ENCODE measurements at places on chromosomes 4 and X.

DNA sequence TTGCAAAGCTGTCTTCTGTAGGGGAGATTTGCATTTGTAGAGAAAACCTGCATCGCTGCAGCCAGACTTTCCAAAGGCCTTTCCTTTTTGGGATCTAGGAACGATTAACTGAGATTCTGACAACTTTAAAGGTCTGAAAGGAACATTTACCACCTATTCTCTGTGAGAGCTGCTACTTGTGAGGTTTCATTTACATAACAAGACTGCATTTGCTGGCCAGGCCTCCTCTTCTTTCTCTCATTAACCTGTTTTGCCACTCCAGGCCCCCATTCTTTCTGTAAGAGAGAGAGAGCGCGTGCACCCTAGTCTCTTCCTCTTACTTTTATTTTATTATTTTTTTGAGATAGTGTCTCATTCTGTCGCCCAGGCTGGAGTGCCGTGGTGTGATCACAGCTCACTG, 31.6 kb downstream of the TMEM31 start:
- no peak for DNase-seq

DNA sequence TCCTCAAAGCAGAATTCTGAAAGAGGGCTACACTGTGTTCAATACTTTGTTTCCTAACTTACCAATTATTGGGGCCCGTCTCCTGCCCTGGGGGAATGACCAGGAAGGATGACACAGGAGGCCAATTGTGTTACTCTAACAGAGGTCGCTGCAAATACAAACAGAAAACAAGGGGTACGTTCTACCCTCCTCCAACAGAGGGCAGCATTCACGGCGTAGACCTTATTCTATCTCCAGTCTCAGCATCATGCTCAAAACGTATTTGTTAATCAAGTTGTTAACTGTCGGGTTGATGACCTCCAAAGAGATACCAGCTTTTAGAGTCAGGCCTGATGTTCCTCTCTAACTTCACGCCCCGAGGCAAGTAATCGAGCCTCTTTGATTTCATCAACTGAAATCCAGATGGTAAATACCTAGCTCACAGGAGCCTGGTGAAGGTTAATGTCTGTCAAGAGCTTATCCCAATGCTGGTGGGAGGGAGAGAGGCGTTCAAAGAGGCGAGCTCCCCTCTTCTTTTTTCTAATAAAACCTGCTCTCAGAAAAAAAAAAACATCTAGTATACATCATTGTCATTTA, 181.0 kb upstream of the KCNIP4 start:
- peak; percentile 49 for DNase-seq

DNA sequence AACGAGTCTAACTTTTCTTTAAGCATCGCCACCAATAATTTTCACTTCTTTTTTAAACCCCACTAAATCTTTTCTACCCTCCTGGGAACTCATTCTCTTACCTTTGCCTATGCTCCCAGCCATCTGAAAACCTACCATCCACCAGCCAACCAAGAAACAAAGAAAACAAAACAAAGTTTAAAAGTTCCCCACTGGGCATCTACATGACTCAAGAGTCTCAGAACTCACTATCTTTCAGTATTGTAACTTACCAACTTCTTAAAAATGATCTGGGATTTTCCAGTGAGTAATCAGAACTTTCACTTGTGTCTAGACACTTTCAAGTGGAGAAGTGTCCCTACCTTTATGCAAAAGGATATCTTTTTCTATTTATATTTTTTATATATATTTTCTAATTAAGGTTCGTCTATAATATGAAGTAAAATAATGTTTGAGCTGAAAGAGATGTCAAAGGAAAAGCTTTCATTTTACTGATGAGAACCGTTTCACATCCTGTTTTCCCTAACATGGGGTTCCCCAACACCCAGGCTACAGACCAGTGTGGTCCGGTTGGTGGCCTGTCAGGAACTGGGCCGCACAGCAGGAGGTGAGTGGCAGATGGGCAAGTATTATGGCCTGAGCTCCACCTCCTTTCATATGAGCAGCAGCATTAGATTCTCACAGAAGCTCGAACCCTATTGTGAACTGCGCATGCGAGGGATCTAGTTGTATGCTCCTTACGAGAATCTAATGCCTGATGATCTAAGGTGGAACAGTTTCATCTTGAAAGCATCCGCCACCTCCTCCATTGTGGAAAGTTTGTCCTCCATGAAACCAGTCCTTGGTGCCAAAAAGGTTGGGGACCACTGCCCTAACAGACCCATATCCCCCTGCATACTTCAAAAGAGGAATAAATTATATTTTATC, 9.8 kb upstream of the TIGD2 start:
- peak; percentile 24 for DNase-seq

DNA sequence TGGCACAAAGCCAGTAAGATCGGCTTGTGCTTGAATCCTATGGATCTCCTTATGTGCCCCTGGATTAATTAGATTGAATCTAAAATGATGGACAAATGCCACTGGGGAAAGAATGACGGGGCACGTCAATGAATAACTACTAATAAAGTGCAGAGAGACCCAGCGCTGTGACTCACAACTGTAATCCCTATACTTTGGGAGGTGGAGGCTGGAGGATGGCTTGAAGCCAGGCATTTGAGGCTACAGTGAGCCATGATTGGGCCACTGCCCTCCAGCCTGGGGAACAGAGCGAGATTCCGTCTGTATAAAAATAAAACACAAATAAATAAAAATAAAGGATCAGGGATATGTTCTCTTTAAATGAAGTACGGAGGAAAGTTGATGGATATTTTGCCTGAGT, 179.4 kb downstream of the DCHS2 start:
- no peak for DNase-seq

GRCh38 chrX:11187001-11187400, 75.9 kb downstream of the HCCS start:
- DNase-seq = no peak

GRCh38 chr4:98997166-98997565, 1.6 kb downstream of the METAP1 start:
- no peak for DNase-seq

DNA sequence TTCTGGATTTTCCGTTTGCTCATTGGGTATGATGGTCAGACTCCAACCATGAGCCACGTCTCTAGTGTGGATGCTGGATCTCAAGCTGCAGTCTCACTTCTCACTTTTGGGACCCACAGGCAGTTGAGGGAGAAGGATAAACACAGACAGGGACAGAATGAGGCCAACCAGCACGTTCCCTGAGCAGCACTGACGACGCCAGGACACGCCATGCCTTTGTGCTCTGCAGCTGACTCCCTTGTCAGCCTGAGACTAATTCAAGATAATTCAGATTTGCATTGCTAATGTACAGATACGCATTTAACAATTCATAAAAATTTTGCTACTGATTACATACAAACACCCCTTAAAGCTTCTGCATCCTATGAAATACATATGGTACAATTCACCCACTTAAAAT, 106.5 kb downstream of the FAM193A start:
- no peak for DNase-seq

- no peak for DNase-seq
These were observed 68.7 kb upstream of the TEX13D start for GRCh38 chrX:124263743-124264142.

GRCh38 chr4:80027611-80028010, 45.4 kb downstream of the ANTXR2 start:
- DNase-seq = no peak

DNA sequence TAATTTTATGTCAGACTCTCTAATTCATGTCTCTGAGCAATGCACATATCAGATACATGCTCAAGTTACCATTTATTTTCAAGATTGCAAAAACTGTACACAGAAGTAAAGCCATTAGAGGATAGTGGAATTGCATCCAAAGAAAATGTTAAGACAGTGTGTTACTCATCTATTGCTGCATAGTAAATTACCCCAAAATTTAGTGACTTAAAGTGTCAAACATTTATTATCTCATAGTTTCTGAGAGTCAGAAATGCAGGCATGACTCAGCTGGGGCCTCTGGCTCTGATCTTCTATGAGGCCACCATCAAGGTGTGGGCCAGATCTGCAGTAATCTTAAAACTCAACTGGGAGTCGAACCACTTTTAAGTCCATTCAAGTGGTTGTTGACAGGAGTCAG, 275.2 kb downstream of the QDPR start:
- no peak for DNase-seq

DNA sequence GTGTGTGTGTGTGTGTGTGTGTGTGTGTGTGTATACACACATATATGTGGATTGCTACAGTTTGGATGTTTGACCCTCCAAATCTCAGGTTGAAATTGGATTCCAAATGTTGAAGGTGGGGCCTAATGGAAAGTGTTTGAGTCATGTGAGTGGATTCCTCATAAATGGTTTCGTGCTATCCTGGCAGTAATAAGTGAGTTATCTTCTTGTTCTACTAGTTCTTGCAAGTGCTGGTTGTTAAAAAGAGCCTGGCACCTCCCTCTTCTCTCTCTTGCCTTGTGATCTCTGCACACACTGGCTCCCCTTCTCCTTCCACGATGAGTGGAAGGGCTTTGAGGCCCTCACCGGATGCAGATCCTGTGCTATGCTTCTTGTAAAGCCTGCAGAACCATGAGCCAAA, 344.1 kb downstream of the SH2D1A start:
- DNase-seq = no peak

DNA sequence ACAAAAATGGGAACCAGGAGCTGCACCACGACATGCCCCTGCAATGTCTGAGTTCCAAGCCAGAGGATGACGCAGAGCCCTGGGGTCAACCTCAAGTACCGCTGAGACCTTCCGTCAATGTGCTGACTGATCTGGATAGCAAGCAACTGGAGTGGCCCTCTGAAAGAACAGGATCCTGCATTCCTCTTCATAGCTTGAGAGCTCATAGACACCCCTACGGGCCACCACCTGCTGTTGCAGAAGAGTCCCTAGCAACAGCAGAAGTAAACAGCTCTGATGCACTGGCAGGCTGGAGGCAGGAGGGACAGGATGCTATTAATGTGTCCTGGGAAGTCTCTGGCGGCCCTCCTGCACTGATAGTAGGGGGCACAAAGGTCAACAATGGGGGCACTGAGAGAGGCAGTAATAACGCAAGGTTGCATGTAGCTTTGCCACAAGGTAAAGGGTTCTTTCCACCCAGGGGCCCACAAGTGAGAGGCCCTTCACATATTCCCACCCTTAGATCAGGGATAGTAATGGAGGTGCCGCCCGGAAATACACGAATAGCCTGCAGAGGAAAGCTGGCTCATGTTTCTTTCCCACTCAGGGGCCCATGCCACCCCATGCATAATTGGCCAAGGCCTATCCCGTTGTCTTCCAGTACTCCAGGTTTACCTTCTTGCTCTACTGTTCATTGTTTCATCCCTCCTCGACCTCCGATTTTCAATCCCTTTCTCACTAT, 1.3 kb downstream of the PRR32 start:
- no peak for DNase-seq

DNA sequence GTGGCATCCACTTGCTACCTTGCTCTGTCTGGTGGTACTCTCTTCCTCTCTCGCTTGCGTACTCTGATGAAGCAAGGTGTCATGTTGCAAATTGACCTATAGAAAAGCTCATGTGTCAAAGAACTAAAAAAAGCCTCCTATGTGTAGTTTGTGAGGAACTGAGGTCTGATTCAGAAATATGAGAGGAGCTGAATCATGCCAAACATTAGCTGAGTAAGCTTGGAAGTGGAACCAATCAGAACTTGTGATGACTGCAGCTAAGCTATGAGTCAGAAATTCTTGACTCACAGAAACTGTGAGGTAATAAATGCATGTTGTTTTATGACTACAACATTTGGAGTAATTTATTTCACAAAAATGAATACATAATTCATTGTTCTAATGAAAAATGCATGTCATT, 2138.8 kb downstream of the PCDH7 start:
- peak; percentile 79 for DNase-seq

DNA sequence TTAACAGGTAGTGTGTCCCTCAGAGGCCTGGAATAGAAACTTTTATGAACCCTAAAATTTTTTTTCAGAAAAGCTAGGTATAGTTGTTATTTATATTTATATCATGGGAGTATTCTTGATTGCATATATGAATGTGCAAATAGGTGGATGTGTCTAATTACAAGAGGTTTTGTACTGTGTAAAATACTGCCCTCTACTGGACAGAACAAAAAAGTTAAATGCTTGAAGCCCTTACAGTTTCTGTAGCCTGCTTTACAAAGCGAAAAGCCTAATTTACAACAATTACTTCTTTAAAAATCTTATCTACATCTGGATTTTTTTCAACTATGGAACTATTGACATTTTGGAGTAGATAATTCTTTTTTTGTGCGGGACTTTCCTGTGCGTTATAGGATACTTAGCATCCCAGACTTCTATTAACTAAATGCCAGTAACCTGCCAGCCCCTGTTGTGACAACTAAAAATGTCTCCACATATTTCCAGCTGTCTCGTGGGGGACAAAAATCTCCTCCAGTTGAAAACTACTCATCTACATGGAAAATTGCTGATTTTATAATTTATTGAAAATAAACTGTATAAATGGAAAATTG, 35.1 kb downstream of the ENPEP start:
- DNase-seq = peak; percentile 58

DNA sequence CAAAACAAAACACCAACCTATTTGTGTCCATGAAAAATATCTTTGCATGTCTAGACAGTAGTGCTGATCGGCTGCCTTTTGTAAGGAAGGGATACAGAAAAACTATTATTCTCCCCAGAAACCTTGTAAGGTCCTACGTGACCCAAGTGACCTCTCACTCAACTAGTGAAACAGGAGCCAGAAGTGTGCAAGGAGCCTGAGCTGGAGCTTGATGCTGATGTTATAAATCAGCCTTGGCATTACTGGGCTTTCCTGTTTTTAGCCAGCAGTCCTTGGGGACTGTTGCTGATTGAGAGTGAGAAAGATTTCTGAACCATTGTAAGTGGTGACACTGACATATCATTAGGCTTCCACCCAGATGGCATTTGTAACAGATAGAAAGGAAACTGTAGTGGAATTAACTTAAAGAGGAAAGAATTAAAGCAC, 100.8 kb upstream of the LIMCH1 start:
- no peak for DNase-seq

- DNase-seq = no peak
These were observed 45.1 kb downstream of the RPS3A start for GRCh38 chr4:151144329-151145072.

- no peak for DNase-seq
These were observed 10.4 kb downstream of the ACOT9 start for GRCh38 chrX:23732704-23733103.

- no peak for DNase-seq
These were observed 285.4 kb upstream of the BOD1L1 start for GRCh38 chr4:13912966-13913365.

DNA sequence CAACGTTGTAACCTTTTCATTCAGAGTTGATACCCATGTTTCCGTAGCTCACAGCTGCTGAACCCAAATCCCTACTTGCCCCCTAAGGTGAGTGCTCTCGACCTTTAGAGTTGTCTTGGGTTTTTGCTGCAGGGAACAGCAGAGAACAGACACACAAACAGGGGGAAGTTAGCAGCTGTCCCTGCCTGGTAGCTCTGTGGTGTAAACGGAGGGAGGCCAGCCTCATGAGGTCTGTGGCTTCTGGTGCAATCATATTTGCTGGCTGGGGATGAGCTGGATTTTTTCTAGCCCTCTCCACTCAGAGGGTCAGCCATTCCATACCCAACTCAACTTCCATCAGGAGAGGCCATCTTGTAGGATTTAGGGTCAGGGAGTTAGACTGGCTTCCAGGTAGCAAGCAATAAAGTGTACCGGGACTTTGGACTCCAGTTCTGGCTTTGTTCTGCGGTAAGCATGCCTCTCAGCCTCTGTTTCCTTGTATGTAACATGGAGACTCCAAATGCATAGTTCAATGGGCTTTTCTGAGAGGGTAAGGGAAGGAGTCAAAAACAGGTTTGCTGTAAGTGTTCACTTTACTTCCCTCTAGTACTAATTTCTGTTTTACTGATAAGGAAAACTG, 218.9 kb downstream of the MID1IP1 start:
- DNase-seq = no peak
